CD4-positive, alpha-beta memory T cell (primary cell): ENCODE measurements at places on chromosomes 5 and 9. TPM values are rescaled to one million over a fixed set of nuclear protein-coding genes. Genes with fewer than 3 reads are reported as not detected.

Gene SAPCD2
- 0.11 TPM for total RNA-seq

Gene ADRA1B
- total RNA-seq: not detected

Gene BTNL8
- total RNA-seq: not detected

Gene SIMC1
- total RNA-seq: 25.3 TPM
